Esophagus squamous epithelium (tissue), 5 donors: ENCODE measurements at places on chromosomes 4 and X. TPM values are rescaled to one million over a fixed set of nuclear protein-coding genes. Genes with fewer than 3 reads are reported as not detected.

DNA sequence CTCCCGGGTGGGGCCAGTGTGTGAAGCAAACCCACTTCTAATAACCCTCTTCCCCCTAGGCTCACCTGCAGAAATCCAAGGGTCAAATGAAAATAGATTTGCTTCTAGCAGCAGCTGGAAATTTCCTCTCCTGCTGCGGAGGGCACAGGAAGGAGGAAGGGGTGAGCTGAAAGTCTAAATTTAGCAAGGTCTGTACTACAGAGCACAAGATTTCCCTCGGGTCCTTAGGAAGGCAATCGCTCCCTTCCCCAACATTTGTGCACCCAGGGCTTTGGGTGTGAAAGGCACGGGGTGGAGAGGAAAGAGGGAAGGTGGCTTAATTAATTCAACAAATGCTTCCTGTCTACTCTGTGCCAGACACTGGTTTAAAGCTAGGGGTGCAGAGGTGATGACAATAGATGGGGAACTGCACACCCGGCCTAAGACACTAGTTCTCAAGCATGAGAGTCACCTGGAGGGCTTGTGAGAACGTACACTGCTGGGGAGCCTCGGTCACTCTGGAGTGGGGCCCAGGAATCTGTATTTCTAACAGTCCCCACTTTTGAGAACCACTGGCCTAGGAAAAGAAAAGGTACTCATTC, 204.4 kb downstream of the NSUN7 start:
- H3K27ac ChIP-seq = no peak overlapping the region
- H3K27me3 ChIP-seq = no peaks in the 10 kb centered on the region
- DNase-seq = no peak
- no peaks in the 10 kb centered on the region for H3K36me3 ChIP-seq
- peaks cover 20% of the 10 kb centered on the region for H3K4me1 ChIP-seq
- H3K4me3 ChIP-seq = no peak overlapping the region

DNA sequence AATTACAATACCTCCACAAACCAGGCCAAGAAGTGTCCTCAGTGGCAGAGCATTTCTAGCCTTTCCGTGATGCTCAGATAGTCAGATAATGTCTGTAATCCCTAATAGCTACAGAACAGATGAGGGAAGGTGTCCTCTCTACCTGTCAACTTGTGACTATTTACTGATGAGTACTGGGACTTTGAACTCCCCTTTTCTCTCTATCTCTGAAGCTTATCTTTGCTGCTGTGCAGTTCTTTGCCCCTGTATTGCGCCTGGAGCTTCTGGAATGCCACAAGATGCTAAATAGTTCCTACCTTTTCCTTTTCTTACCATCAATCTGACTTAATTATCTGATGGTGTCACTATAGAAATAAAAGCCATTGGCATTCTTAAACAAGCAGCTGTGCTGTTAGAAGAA, 30.5 kb downstream of the FGF2 start:
- H3K4me1 ChIP-seq = peaks cover 45% of the 10 kb centered on the region
- H3K4me3 ChIP-seq = no peak overlapping the region
- no peaks in the 10 kb centered on the region for H3K36me3 ChIP-seq
- DNase-seq = no peak
- H3K27ac ChIP-seq = no peak overlapping the region

DNA sequence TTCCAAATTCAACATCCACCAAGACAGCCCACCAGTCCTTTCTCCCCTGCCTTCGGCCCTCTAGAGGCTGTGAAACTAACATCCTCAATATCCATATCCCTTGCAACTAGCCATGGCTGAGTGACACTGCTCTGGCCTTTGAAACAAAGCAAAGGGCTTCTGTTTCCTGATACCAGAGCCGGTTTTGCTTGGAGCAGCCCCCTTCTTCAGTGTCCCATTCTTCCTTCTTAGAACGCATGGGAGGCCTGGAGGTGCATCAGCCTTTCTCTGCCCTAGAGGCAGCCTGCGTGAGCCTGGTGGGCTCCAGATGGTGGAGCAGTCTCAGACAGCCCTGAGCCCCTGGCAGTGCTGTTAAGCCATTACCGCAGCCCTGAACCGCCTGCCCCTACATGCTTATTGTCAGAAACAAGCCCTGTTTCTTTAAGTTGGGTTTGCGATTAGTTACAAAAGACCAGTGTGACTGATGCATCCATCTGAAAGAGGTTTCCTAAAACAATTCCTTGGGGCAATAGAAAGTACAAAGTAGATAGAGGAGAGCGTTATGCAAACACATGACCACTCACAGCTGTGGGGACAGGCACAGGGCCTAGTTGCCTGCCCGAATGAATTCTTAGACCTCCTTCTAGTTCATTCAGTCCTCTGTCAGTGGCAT, 74.1 kb downstream of the EVC start:
- no peak for DNase-seq
- H3K36me3 ChIP-seq = no peaks in the 10 kb centered on the region
- H3K27ac ChIP-seq = peak overlapping the region; percentile 22
- no peaks in the 10 kb centered on the region for H3K4me1 ChIP-seq
- no peaks in the 10 kb centered on the region for H3K27me3 ChIP-seq
- H3K4me3 ChIP-seq = no peak overlapping the region

KIAA1210 gene
- total RNA-seq = not detected

GAK gene
- total RNA-seq = 97.8 TPM
